NCI-H526 (cell line): ENCODE measurements at places on chromosomes 12 and 14.

DNA sequence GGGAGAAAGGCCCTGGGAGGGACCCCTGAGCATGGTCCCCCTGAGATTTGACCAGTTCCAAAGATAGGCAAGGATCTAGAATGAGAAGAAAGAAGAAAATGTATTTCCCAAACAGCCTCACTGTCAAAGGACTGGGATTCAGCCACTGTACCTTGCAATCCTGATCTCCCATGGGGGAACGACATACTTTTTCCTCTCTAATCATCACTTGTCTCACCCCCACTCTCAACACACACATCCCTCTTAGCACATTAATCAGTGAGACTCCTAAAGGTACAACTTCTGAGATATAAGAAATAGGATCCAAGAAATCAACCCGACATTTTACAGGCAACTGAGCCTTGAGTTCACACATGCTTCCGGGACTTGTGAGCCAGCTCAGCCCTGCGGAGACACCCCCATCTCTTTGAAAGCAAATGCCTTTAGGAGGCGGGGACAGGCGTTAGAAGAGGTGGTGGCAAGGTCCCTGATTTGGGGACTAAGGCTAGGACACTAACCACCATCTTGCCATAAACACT, 1.4 kb downstream of the MAP3K9 start:
- peak; percentile 13 for DNase-seq

DNA sequence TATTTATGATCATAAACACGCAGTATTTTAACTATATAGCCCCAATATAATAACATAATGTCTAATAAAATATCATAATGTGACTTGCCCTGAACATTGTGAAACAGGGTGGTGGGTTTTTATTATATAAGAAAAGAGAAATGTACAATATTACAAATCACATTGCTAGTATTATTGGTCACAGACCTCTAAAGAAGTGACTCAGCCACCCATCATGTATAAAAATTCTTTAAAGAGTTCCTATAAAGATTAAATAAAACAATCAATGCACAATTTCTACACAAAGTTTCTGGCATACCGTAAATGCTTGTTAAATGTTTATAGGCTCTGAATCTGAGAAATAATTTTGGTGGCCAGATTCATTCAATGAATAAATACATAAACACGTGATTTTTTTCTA, 28.9 kb downstream of the ABCC9 start:
- DNase-seq, result no peak

- DNase-seq, result no peak
Measured at GRCh38 chr12:124747426-124748161, 116.1 kb downstream of the SCARB1 start.

DNA sequence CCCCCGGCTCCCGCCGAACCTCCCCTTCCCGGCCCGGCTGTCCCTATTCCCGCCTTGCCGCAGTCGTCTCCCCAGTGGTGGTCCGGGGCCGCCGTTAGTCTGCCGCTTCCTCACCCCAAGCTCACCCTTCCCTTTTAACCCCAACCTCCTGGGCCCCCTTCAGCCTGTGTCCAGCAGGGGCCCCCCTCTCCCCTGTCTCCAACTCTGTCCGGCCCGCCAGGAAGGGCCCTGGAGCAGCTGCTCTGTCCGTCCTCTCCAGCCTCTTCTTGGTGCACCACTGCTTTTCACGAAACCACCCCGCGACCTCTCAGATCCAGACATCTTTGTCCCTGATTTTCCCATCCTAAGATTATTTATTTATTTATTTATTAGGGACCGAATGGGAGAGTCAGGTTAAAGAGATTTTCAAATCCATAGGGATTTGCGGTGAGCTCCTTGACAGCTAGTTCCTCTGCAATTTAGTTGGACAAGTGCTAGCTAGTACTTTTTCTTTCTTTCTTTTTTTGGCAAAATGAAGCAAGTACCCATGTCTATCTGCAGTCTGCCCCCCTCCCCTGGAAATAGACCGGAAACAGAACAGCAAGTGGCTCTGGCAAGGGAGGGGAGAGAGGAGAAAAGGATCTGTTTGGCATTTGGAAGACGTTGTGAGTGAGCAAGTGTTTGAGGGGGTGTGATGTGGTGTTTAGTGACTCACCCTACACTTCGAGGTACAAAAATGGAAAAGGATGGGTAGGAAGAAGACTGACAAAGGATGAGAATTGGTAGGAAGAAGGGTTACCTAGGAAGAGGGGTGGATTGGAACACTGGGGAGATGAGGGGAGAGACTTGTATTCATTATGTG, 632 bp downstream of the UBR7 start:
- peak; percentile 80 for DNase-seq

DNA sequence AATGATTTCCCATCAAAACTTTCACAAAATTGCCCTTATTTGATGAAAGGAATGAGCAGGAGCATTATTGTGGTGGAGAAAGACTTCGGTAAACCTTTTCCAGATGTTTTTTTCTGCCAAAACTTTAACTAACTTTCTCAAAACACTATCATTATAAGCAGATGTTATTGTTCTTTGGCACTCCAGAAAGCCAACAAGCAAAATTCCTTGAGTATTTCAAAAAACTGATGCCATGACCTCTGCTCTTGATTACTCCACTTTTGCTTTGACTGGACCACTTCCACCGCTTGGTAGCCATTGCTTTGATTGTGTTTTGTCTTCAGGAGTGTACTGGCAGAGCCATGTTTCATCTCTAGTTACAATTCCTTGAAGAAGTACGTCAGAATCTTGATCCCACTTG, 29.7 kb upstream of the RAB21 start:
- DNase-seq, result no peak

DNA sequence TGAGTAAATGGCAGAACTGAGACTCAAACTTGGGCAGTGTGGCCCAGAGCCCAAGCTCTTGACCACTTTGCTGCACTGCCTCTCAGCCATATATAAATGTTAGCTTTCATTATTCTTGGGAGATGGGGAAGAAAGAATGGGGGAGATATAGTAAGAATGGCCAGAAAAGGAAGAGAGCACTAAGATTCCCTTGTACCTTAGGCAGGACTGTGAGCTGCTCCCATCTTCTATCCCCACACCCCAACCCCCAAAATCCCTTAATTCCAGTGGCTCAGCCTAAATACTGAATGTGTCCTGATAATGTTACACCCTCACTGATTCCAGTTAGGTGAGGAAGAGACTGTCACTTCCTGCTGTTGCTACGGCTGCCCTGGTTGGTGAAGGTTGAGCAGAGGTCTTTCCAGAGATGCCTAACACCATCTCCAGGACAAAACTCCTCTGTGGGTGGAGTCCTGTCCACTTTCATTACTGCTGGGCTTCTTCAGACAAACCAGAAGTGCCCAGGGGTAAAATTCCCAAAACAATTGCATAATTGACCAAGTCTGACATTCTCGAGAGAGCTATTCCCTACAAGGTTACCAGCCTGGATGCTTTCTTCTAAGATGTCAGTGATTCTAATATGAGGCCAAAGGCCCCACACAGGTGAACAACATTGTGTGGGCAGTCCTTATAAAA, 51.8 kb downstream of the GNG2 start:
- DNase-seq, result no peak

DNA sequence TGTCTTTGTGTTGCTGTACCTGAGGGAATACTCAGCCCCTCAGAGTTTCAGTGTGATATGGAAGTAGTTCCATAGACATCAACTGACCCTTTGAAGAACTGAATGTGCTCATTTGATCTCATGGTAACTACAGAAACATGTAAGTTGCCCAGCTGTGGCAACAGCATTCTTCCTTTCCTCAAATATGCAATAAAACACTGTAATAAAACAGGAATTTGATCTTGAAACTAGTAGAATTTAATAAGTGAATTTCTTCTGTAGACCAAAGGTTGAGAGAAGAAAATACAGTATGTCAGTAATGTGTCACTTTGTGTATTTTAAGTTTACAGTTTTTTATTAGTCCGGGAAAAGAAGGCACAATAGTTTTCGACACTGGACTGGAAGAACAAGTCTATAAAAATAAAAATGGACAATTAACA, 31.9 kb downstream of the KCTD10 start:
- DNase-seq, result no peak

GRCh38 chr12:101957252-101957959, 80.0 kb downstream of the DRAM1 start:
- DNase-seq, result no peak

DNA sequence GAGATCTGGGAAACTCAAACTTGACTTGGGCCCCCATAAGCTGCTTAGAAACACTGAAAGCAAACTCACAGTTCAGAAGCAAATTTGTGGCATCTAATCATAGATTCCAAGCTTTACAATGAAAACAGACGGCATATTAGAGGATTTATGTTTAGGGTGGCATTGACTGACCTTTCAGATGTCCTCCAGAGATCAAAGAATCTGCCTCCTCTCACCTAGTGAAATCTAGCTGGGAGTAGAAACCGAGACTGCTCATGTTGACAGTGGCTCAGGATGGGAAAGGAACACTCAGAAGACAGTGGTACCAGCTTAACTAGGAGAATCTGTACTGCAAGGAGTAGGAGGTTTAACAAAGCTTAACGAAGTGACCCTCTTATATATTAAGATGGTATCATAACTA, 345.0 kb downstream of the GXYLT1 start:
- DNase-seq, result no peak

- no peak for DNase-seq
Measured at GRCh38 chr14:44027397-44027796, 479.7 kb downstream of the FSCB start.

GRCh38 chr12:1847411-1847810, 27.0 kb downstream of the LRTM2 start:
- DNase-seq, result no peak

DNA sequence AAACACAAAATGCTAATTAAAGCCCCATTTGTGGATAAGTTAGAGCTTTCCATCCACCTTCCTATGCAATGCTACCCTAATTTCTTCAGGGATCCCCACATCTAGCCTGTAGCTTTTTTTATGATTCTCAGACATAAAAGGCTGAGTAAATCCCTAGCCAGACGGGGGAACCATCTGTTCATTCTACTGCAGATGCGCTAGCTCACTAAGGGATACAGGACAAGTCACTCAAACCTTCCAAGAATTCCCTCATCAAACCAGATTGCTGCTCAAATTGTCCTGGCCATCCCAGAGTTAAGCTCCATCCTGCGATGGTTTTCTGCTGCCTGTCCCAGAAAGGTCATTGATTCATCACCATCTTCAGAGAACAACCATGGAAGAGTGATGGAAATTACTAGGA, 56.7 kb downstream of the MYRFL start:
- no peak for DNase-seq
